Stimulated activated CD4-positive, alpha-beta T cell treated with anti-CD3 and anti-CD28 coated beads, Interleukin-15, amount 100 ng/mL, for 48 hours (primary cell): ENCODE measurements at places on chromosomes 2 and 18.

GRCh38 chr2:238584617-238585016, 157.9 kb downstream of the ASB1 start:
- DNase-seq, result no peak

GRCh38 chr2:1476617-1477195, 63.4 kb downstream of the TPO start:
- DNase-seq, result no peak

DNA sequence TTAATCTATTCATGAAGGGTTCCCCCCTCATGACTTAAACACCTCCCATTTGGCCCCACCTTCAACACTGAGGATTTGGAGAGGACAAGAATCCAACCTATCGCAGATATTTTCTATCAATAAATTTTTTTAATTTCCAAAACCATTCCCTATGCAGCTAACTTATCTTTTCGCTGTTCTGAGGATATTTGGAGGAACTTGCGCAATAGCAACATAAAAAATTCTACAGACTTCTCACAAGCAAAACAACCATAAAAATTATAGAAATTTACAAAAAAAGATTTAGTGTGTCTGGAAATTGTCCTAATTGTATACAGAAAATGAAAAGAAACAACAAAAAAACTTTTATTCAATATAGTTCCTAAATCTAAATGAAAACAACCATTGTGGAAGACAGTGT, 1472.7 kb upstream of the ZEB2 start:
- no peak for DNase-seq

- DNase-seq, result no peak
Observed at GRCh38 chr2:135826544-135826943, 10.4 kb downstream of the LCT start.

GRCh38 chr2:219158586-219158985, 2.0 kb downstream of the NHEJ1 start:
- DNase-seq, result no peak

DNA sequence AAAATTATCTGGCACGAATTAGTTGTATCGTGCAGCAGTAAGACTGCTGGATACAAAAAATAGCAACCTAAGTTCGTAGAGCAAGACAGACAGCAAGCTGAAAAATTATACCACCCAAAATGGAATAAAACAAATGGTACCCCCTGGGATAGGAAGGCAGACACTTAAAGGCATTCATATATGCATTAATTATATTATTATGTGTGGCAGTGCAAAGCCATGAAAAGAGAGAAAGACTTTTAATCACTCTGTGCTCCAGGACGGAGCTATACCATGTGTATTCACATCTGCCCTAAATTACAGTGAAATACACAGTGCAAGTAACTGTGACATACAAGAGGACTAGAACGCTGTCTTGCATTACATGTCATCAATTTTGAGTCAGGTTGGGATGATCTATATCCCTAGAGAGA, 235.9 kb downstream of the GULP1 start:
- no peak for DNase-seq

- DNase-seq, result no peak
Observed at GRCh38 chr2:177207101-177207500, 5.5 kb upstream of the HNRNPA3 start.

DNA sequence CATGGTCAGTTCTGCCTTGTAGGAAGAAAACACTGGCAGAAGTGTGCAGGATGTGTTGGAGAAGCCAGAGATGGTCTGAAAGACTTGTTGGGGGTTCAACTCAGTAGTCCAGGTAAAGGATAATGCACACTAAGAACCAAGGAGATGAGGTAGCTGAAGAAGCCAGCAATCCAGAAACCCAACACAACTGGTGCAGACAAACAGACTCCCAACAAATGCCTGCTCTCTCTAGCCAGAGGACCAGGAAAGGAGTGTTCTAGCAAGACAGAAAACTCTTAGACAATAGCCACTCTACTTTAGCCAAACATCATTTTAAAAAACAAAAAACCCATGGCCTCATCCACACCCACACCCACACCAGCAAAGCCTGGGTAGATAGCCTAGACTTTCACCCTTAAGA, 33.9 kb downstream of the EVA1A start:
- DNase-seq, result no peak

DNA sequence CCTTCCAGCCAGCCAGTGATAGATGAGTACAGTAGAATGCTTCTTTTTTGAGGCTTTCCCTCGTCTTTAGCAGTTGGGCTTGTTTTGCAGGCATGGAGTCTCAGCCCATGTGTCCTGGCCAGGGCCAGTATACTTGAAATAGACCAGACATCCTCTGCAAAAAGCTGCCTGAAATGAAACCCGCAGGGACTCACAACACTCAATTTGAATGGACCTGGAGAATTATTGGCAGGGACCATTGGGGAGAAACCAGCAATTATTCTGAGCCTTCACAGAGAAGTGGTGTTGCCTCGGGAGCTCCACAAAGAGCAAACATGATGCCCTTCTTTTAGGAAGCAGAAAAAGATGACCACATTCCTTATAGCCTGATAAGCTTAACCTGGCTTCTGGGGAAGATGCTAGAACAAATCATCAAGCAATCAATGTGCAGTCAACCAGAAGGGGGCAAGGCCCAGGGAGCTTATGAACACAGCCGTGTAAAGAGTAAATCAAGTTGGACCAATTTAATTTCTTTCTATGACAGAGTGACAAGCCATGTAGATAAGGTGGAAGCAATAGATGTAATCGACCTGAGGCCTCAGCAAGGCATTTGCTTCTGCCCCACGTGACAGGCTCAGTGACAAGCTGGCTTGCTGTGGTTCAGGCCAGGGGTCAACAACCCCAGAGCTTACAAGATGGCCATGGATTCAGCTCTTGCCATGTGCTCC, 42.1 kb downstream of the BOD1L2 start:
- DNase-seq, result no peak

DNA sequence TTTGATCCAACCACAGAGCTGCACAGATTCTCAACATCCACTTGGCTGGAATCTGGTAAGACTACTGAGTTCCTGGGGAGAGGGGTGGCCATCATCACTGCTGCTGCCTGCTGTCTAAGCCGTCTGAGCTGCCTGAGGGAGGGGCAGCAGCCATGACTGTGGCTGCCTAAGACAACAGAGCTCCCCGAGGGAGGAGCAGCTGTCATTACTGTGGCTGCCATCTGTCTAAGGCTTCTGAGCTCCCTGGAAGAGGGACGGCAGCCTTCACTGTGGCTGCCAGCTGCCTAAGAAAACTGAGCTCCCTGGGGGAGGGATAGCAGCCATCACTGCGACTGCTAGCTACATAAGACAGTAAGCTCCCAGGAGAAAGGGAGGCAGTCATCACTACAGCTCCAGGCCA, 584.4 kb downstream of the NR4A2 start:
- no peak for DNase-seq

- no peak for DNase-seq
Observed at GRCh38 chr18:29259838-29260237, 1082.9 kb upstream of the CDH2 start.

- no peak for DNase-seq
Observed at GRCh38 chr18:53426666-53427184, 797.7 kb downstream of the MBD2 start.

GRCh38 chr2:129275706-129276105, 703.8 kb upstream of the RAB6C start:
- no peak for DNase-seq

- DNase-seq, result no peak
Observed at GRCh38 chr2:189836644-189837043, 52.4 kb downstream of the PMS1 start.

DNA sequence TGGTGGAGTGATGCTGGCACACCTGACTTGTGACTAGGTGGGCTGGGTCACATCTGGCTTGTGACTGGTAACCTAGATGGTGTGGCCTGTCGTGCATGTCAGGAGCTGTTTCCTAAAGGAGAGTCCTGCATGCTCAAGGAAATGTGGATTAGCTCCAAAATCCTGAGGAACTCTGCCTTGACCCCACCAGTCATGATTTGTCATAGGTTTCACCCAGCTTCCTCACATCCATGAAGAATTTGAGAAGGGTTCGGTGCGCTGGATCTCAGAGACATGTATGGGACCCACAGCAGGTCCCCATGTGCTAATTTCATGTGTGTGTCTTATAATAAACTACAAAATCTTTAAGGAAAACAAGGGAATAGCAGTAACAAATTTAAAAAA, 107.2 kb downstream of the COL6A3 start:
- DNase-seq, result no peak

DNA sequence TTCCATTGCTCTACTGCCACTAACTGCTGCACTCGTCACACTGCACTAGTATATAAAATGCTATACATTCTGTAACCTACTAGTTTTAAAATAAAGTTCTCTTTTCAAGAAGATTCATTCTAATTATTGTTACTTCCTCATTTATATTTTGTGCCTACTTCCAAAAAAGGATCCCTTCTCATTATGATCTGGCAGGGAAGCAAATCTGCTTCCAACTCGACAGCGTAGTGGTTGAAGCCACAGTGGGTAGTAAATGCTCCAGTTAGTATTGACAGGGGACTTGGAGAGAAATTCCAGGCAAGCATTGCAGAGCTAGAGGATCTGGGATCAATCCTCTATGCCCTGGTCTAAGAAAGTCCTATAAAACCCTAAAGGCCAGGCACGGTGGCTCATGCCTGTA, 53.3 kb upstream of the AP1S3 start:
- no peak for DNase-seq

DNA sequence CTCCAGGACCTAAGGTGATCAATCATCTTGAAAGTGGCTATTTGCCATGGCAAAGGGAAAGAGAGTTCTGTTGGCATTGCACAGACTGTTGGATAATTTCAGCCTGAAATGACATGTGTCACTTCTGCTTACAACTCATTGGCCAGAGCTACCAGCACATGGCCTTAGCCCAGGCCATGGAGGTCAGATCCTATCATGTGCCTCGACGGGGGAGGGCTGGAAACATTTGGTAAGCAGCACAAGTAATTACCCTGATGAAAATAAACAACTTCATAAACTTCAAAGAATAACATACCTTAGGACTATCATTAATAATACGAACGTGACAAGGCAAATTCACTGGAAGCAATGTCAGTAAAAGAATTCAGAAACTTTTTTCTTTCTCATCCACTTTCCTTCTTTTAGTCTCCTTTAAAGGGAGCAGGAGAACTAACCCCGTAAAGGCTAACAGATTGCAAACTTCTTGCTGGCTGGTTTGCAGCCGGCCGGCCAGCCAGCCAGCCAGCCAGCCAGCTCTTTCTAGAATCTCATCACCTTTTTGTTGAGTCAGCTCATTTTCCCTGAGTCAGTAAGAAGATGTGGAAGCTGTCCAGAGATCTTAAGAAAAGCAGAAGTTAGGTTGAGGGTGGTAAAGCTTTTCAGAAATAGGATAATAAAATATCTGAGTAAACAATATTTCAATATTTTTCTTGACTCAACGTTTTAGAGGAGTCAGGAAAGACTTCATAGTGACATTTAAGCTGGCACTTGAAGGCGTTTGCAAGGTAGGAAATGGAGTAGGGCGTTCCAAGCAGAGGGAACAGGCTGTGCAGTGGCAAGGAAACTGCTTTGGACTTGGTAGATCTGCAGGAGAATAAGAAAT, 31.9 kb downstream of the CNRIP1 start:
- DNase-seq, result no peak

- no peak for DNase-seq
Observed at GRCh38 chr2:204647626-204648025, 102.4 kb downstream of the PARD3B start.

- DNase-seq, result no peak
Observed at GRCh38 chr2:195212586-195212985, 444.4 kb upstream of the SLC39A10 start.
